ENCODE measurements at places on chromosomes 6 and 20.

DNA sequence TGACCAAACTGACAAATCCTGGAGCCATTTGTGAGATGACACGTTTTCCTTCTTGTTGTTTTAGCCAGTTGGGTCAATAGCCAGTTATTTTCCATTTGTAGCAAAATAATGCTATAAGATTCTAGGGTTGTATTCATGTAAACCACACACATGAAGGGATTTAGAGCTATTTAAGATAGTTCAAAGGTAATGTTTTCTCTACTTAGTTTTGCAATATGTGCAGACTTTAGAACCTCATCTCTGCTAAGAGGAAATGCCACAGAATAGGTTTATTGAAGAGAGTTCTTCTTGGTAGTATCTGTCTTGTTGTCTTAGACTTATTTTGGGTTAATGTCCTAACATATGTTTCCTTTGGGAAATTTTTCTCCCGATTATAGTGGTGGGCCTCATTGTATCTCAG is 213.5 kb upstream of the RIMS1 start:
- no peak for DNase-seq

DNA sequence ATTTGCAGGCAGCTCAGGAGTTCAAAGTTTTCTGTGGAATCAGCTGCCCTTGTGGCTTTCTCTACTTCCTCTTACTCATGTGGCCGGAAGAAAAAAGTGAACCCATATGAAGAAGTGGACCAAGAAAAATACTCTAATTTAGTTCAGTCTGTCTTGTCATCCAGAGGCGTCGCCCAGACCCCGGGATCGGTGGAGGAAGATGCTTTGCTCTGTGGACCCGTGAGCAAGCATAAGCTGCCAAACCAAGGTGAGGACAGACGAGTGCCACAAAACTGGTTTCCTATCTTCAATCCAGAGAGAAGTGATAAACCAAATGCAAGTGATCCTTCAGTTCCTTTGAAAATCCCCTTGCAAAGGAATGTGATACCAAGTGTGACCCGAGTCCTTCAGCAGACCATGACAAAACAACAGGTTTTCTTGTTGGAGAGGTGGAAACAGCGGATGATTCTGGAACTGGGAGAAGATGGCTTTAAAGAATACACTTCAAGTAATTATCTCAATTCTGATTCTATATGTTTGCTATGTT is 1.1 kb downstream of the MGME1 start:
- DNase-seq = peak; percentile 73

DNA sequence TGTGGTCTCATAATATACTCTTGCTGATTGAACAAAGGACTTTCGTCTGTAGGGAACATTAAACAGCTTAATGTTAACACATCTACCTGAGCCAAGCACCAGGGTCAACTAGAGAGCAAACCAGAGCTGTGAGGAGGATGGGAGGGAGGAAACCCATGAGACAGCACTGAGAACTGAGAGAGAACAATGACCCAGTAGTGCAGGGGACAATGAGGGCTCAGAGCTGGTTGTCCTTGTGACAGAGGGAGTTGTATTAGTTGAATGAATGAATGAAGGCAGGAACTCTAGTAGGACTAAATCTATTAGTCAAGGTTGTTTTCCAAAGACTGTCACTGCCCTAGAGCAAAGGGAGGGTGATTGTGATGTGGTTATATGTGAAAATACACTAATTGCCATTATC is 28.2 kb upstream of the GSTA4 start:
- no peak for DNase-seq

DNA sequence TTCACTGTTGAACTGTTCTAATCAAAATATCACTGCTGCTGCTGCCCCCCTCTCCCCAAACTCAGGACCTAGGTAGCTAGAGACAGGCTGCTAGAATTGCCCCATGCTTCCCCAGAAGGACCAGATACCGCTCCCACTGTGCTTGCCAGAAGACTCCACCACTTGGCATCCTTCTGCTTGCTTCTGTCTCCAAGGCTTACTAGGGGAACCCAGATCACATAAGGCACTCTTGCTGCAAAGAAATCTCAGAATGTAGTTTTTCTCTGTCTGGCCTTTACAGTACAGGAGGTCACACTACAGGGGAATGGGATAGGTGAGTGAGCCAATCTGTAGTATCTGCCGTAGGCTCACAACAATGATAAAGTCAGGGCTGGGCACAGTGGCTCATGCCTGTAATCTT is 21.5 kb upstream of the SLC9A8 start:
- no peak for DNase-seq

DNA sequence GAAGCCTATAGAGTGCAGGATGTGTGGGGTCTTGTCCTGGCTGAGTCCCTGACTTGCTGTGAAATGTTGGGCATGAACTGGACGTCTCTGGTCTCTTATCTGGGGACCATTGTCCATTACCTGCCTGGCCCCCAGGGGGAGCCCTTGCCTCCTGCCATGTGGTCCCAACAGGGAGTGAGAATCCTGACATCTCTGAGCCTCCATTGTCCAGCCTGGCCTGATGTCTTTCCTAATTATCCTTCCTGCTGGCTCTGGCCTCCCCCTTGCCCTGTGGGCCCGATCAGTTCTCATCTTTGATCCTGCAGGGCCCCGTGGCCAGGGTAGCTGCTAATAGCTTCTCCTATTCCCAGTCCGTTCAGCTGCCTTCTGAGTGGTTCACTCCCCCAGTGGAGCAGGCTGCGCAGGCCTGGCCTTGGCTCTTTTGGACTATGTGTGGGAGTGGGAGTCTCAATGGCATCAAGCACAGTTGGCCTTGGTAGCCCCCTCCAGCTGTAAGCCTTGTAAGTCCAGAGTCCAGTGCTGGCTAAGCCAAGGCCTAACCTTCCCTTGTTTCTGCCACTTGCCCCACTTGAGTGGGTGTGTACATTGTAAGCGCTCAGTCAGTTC is 77.9 kb upstream of the RALY start:
- peak; percentile 86 for DNase-seq

- DNase-seq = no peak
Measured at GRCh38 chr6:43093436-43094289, 17.5 kb downstream of the PTK7 start.

- DNase-seq = no peak
Measured at GRCh38 chr6:11028959-11029358, 15.1 kb downstream of the ELOVL2 start.

Data from activated effector memory CD4-positive, alpha-beta T cell treated with anti-CD3 and anti-CD28 coated beads, Interleukin-2, amount 50 U/mL, for 16 hours (primary cell).